ENCODE measurements at places on chromosomes 2 and 18. TPM values are rescaled to one million over a fixed set of nuclear protein-coding genes. Genes with fewer than 3 reads are reported as not detected.

GRCh38 chr18:36031407-36031806 lies 36.0 kb downstream of the RPRD1A start:
- no peak overlapping the region for H3K27ac ChIP-seq
- H3K27me3 ChIP-seq, result no peaks in the 10 kb centered on the region
- H3K4me3 ChIP-seq, result no peak overlapping the region
- no peak for DNase-seq

DNA sequence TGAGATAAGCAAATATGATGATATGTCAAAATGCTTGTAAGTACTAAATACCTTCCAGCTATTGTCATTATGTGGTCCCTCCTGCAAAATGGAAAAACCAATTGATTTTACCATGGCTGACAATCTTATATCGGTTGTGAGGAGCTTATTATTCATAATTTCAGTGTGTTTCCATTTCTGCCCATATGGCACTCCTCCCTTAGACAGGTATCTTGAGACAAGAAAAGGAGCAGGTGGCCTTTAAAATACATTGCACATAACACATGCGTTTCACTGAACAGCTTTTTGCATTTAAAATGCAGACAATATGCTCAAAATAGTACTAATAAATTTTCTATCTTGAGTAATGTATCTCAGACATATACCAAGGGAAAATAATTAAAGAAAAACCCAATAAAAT lies 60.2 kb upstream of the SH3RF3 start:
- no peaks in the 10 kb centered on the region for H3K4me1 ChIP-seq
- no peak overlapping the region for H3K27ac ChIP-seq

- no peak for DNase-seq
- H3K4me1 ChIP-seq, result no peaks in the 10 kb centered on the region
- H3K27ac ChIP-seq, result no peak overlapping the region
These were observed 882.6 kb downstream of the CPS1 start for GRCh38 chr2:211439011-211439410.

- no peak for DNase-seq
- no peaks in the 10 kb centered on the region for H3K36me3 ChIP-seq
- H3K4me1 ChIP-seq, result no peaks in the 10 kb centered on the region
These were observed 50.5 kb downstream of the LAMA1 start for GRCh38 chr18:7066965-7067555.

DNA sequence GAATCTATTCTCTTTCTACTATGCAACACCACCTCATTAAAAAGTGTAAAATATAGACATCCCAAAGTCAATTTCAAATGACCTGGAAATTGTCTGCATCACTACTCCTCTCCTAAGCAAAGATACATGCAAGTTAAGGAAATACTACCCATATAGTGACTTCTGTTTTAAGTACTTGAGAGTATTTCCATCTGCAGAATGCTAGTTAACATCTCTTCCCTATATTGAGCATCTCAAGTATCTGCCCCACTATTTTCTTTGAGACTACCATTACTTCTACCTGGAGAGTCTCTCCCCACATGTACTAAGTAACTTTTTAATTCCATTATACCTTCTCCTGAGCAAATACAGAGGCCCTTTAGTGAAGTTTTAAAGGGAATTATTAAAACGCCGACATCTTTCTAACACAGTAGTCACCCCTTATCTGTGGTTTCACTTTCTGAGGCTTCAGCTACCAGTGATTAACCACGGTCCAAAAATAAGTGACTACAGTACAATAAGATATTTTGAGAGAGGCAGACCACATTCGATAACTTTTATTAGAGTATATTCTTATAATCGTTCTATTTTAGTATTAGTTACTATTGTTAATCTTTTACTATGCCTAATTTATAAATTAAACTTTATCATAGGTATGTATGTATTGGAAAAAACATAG lies 21.8 kb downstream of the CWC22 start:
- DNase-seq, result no peak
- H3K27ac ChIP-seq, result no peak overlapping the region
- H3K4me3 ChIP-seq, result no peak overlapping the region
- no peaks in the 10 kb centered on the region for H3K4me1 ChIP-seq

GRCh38 chr2:152467677-152468410 lies 132.9 kb downstream of the FMNL2 start:
- no peak overlapping the region for H3K4me3 ChIP-seq
- no peaks in the 10 kb centered on the region for H3K4me1 ChIP-seq
- DNase-seq, result no peak
- no peaks in the 10 kb centered on the region for H3K36me3 ChIP-seq
- H3K27ac ChIP-seq, result peak overlapping the region; percentile 83

DNA sequence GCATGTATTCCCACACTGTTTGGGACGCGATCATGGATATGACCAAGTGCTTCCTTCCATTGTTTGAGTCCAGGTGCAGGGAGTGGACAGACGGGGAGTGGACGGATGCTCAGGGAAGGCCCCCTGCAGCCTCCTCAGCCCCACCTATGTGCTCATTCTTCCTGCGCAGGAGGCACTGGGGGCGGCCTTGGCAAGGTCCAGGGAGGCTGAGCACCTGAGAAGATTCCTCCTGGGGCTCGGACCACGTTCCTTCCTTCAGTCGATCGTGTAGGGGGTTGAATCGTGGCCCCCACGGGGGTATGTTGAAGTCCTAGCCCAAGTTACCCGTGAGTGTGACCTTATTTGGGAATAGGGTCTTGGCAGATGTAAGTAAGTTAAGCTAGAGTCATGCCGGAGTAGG lies 60.4 kb downstream of the ASB1 start:
- H3K27me3 ChIP-seq, result no peaks in the 10 kb centered on the region
- no peak for DNase-seq
- H3K4me1 ChIP-seq, result no peaks in the 10 kb centered on the region
- no peak overlapping the region for H3K27ac ChIP-seq

Gene GBX2
- total RNA-seq, result not detected

DNA sequence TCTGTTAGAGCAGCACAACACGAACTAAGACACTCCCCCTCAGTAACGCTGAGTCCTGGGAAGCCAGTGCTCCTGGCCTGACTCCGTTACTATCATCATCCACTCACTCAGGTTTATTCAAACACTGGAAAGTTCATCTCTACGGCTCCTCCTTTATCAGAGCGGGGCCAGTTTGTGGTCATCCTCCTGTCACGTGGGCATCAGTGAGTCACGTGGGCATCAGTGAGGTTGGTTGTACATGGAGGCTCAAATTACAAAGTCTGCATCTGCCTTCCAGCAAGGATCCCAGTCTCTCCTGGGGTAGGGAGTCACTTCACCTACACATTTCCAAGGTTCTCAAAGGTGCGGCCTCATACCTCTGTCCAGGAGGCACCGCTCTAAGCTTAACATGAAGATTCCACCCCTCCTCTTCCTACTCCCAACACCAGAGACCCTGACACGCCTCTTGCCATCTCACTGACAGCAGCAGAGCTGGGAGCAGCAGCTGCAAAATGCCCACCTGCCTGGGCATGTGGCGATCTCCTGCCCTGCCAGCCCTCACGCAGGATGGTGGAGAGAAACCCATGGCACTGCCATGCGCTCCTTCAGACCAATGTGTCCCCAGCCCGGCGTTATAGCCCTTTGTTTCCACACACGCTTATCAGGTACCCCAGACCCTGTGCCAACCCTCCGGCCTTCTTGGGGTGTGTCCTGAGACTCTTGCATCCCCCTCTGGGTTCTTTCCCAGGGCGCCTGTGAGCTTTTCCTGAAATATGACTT lies 99.2 kb upstream of the PTPRM start:
- no peak overlapping the region for H3K27ac ChIP-seq
- no peaks in the 10 kb centered on the region for H3K27me3 ChIP-seq
- DNase-seq, result no peak

- no peaks in the 10 kb centered on the region for H3K4me1 ChIP-seq
- no peaks in the 10 kb centered on the region for H3K36me3 ChIP-seq
- no peak overlapping the region for H3K27ac ChIP-seq
- no peak overlapping the region for H3K4me3 ChIP-seq
These were observed 143.4 kb downstream of the ADCYAP1 start for GRCh38 chr18:1048032-1048431.

Gene RIT2
- not detected for total RNA-seq

Gene IER3IP1
- total RNA-seq, result 7.5 TPM

DNA sequence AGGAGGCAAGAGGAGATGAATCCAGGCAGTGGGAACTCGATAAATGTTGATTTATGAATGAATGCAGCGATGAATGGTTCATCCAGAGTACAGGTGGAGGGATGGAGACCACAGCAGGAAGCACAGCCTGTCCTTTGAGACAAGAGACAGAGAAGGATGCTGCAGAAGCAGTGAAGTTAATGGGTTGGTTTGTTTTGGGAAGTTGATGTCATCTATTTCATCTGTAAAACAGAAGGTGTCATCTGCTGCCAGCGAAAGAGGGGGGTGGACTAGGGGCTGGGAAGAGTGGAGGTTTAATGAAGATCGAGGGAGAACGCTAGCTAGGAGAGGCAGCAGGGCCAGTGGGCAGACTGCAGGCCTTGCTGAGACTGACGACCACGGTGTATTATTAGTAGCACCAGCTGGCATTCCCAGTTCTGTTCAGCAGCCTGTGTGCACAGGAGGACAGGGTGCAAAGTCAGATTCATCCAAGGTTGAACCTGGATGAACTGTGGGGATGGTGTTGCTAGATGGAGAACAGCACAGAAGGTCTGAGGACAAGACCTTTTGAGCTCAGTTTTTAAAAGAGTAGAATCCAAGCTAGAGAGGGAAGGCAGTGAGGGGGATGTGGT lies 120.3 kb upstream of the CAPN13 start:
- H3K36me3 ChIP-seq, result no peaks in the 10 kb centered on the region
- H3K27me3 ChIP-seq, result no peaks in the 10 kb centered on the region
- no peaks in the 10 kb centered on the region for H3K4me1 ChIP-seq
- no peak for DNase-seq

- DNase-seq, result no peak
- peaks cover 88% of the 10 kb centered on the region for H3K4me1 ChIP-seq
- peak within 1 kb of the TSS; percentile 55 for H3K4me3 ChIP-seq
- no peak within 1 kb of the TSS for H3K27ac ChIP-seq
- peaks cover 97% of the 10 kb centered on the region for H3K27me3 ChIP-seq
These were observed at the start of gene BCL11A for GRCh38 chr2:60553495-60554073. Gene BCL11A, minus strand, starts transcription at chr2:60553654. Its CDS starts 384 bp downstream, at chr2:60553270.

Gene SLC30A3
- not detected for total RNA-seq

DNA sequence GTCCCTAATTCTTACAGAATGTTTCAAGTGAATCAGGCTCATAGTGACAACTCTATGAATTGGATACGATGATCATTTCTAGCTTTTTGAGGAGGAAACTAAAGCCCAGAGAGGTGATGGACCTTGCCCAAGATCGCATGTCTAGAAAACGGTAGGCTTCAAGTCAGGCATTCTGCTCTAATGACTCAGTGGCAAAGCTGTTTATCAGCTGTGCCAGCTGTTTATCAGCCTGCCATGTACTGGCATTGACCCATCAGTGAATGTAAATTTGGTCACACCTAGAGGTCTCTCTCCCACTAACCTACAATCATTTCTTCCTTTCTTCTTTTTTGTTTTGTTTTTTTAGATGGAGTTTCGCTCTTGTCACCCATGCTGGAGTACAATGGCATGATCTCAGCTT lies 6.1 kb upstream of the DAW1 start:
- H3K4me1 ChIP-seq, result peaks cover 3% of the 10 kb centered on the region
- H3K27ac ChIP-seq, result no peak overlapping the region
- no peaks in the 10 kb centered on the region for H3K36me3 ChIP-seq
- no peak for DNase-seq

- H3K4me1 ChIP-seq, result peaks cover 3% of the 10 kb centered on the region
- no peak overlapping the region for H3K4me3 ChIP-seq
- DNase-seq, result no peak
- no peaks in the 10 kb centered on the region for H3K27me3 ChIP-seq
- H3K36me3 ChIP-seq, result no peaks in the 10 kb centered on the region
- no peak overlapping the region for H3K27ac ChIP-seq
These were observed 45.3 kb upstream of the RFX8 start for GRCh38 chr2:101520246-101520645.

GRCh38 chr2:215793747-215794595 lies 219.4 kb downstream of the MREG start:
- H3K27ac ChIP-seq, result no peak overlapping the region
- peak; percentile 64 for DNase-seq
- no peak overlapping the region for H3K4me3 ChIP-seq
- H3K27me3 ChIP-seq, result no peaks in the 10 kb centered on the region
- H3K36me3 ChIP-seq, result no peaks in the 10 kb centered on the region

DNA sequence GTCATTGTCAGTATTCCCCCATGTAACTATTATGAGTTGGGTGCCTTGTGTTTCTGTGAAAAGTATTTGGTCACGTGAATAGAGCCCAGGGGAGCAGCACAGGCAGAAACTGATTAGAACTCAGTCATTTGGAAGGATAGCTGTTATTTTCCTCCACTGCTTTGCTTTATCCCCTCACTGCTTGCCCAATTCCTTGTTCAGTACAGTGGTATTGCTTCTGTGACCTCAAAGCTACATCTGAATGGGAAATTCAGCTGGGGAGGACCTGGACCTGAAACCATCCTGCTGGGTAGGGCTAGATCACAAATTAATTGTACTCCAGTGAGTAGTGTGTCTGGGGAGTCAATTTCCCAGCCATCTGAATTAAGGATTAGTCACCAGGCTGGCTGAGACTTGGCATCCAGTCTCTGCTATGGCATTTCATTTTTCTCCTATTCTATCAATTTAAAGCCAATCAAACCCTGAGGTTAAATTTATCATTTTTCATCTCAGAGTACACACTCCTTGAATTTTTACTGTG lies 1231.6 kb upstream of the GYPC start:
- H3K27ac ChIP-seq, result no peak overlapping the region
- H3K4me1 ChIP-seq, result no peaks in the 10 kb centered on the region
- no peak for DNase-seq
- H3K4me3 ChIP-seq, result no peak overlapping the region
- H3K36me3 ChIP-seq, result no peaks in the 10 kb centered on the region
- H3K27me3 ChIP-seq, result no peaks in the 10 kb centered on the region

GRCh38 chr2:218722419-218722818 lies 11.8 kb downstream of the TTLL4 start:
- no peak overlapping the region for H3K4me3 ChIP-seq
- H3K27me3 ChIP-seq, result no peaks in the 10 kb centered on the region
- peak overlapping the region; percentile 73 for H3K27ac ChIP-seq
- no peak for DNase-seq

Gene CFAP65
- total RNA-seq, result not detected

DNA sequence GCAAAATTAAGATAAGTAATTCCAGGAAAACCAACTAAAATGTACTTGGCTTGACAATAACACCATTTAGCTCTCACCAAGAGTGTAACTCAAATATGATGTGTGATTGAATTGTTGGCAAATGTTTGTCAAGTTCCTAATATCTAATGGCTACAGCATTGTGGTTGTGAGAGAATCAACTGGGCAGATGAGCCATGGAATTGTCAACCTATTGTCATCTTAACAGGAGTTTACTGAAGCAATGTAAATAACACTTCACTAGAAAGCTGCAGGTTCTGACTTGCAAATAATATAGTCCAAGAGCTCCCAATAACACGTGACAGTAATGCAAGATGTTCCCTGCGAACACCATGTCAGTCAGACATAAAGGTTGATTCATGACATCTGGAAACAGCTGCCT lies 495.2 kb upstream of the MEIS1 start:
- H3K4me3 ChIP-seq, result no peak overlapping the region
- no peak overlapping the region for H3K27ac ChIP-seq
- H3K36me3 ChIP-seq, result no peaks in the 10 kb centered on the region
- no peaks in the 10 kb centered on the region for H3K4me1 ChIP-seq
- no peak for DNase-seq

Gene SNTG2
- total RNA-seq, result 44.6 TPM

Gene SATB2
- total RNA-seq, result 19.0 TPM
